ENCODE measurements at places on chromosomes 16 and 17.

- DNase-seq: no peak
Observed at GRCh38 chr16:18816286-18816685, 14.9 kb upstream of the ARL6IP1 start.

- DNase-seq: no peak
Observed at GRCh38 chr17:73742948-73743381, 98.7 kb upstream of the SDK2 start.

DNA sequence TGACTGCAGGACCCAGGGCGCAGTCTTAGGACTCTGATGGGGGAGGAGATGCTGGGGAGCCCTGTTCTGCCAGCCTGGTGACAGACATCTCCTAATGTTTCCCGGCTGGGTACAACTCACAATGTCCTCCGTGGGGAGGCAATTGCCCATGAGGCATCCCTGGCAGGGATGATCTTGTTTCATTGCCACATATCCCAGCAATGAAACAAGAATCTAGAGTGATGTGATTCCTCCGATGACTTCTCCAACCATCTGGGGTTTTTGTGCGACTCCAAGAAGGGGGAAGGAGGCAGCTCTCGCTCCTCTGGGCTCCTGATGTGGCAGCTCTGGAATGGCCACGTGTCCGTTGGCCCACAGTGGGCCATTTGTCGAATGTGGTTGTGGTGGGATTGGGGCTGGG is 255.8 kb downstream of the SEC14L1 start:
- no peak for DNase-seq

DNA sequence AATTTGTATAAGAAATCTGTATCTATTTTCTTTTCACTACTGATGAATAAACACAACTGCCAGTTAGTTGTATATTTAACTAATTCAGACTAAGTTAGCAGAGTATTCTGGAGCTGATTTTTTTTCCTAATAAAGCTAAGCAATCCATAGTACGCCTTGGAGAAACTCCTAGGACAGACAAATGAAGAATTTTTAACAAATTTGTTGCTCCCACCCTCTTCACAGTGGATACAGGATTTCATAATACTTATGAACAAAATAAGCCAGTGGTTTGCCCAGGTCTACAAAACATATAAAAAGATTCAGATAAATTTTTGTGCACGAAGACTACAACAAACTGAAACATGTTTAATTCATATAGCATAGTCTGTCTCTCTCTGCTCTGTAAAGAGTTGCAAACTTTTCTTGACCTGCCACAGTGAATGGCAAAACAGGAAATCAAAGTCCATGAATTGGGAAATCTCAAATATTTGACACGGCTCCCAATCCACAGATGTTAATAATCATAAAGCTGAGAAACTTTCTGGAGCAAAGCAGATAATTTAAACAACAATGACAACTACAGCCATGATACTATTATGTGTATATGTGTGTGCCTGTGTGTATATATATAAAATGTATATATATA is 594 bp upstream of the ABCA6 start:
- no peak for DNase-seq

Measured in HuH-7 (cell line).